ENCODE measurements at places on chromosomes 12 and 14.

DNA sequence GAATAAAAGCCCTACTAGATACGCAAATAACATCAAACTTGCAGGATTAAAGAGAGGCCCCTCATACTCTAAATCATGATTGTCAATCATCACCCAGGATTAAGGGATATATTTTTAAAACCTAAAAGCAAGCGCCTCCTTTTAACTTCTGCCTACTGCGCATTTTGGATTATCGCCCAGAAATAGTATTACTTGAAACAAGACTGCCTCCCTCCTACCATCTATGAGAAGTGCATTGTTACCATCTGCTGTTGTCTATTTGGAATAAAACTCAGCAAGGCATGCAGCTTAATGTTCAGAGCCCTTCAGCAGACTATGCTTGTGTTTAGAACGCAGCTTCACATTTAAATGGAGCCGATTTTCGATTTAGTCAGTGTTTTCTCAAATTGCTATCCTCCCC lies 79.6 kb downstream of the EXOC5 start:
- no peak for DNase-seq

- DNase-seq = no peak
Measured at GRCh38 chr12:23707270-23707669, 242.2 kb downstream of the SOX5 start.

DNA sequence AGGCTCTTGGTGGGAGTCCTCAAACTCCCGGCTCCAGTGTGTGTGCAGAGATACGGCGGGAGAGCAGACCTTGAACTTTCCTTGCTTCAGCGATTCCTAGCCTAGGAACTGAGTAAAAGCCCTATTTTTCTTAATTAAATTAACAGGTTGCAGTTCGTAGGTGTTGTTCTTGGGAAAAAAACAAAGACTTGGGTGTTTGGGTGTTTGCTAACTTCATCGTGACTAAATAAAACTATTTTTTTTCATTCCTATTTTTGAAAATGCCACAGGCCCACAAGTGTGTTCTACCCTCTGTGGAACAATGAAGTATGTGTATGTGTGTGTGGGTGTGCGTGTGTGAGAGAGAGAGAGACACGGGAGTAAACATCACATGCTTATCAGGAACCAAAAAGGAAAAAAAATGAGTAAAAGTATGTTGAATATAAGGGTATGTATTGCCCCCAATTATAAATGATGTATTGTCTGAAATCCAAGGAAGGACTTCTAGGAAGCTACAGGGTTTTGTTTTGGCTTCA lies 651 bp downstream of the TMEM117 start:
- peak; percentile 16 for DNase-seq

GRCh38 chr12:2395354-2395977 lies 342.7 kb downstream of the CACNA1C start:
- peak; percentile 68 for DNase-seq

DNA sequence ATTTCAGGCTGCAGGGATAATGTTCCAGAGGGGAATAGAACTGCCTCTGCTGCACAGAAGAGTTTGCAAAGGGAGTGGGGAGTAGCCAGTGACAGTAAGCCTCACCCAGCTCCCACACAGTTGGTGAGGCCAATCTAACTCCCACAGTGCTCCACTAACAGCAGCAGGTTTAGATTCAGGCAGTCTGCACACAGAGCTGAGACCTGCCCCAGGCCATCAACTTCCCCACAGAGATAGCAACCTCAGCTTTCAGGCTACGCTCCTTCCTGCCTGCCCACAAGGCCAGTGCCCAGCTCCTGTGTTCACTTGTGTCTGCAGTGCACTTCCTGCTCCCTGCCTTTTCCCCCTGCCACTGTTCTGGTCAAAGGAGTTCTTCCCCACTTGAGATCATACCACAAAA lies 107.5 kb downstream of the TBC1D30 start:
- DNase-seq = no peak

GRCh38 chr14:95056476-95056875 lies 100.9 kb downstream of the DICER1 start:
- DNase-seq = no peak

DNA sequence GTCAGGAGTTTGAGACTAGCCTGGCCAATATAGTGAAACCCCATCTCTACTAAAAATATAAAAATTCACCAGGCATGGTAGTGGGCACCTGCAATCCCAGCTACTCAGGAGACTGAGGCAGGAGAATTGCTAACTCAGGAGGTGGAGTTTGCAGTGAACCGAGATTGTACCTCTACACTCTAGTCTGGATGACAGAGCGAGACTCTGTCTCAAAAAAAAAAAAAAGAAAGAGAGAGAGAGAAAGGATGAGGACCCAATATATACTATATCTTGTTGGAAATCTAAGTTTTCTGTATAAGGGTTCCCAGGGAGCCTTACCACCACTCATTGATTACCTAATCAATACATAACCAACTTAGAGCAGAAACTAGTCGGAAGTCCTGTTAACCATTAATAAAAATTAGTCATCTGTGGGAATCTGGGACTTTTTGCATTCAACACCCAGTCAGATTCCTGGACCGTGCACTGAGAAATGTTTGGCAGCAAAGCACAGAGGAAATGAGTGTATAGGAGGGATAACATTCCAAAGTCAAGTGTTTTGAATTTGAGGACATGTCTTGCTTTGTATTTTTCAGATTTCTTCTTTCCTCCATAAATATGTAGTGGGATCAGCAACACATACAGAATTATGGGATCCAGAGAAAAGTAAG lies 44.8 kb upstream of the NR2C1 start:
- DNase-seq = no peak

DNA sequence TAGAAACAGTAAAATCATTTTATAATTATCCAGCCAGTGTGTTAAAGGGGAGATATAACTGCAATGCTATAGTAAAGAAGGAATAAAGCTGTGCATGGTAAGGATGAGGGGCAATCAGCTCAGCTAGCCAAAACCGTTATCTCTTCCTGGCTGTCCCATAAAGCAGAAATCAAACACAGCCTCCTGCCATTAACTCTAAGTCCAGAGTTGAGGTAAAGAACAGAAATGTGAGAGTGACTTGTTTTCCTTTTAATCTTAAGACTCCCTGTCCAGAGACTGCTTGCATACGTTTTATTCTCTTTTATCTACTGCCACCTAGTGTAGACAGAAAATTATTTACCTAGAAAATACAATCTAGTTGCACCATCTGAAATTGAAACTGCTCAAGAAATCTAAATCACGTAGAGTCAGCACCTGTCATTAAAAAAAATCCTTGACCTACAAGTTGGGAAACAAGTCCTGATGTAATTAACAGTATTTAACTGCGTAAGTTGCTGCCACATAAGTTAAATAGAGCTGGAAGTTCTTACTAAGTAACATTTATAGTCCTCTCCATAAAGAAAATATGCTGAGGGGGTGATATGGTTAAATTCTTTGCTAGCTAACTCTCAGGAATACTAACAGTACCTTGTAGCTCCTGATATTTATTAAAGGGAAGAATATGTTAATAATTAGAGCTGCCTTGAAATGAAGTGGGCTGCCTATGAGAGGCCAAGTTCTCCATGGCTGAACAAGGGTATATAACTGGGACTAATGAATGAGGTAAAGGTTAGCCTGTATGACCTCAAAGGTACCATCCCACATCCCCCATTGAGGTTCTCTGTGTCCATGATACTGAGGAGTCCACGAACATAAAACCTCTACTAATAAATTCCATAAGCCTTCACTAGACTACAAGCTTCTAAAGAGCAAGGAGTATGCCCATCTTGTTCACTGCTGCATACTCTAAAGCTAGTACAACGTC lies 62.7 kb downstream of the GALNT4 start:
- no peak for DNase-seq

GRCh38 chr12:69254046-69254445 lies 14.7 kb downstream of the CPSF6 start:
- DNase-seq = no peak

- DNase-seq = no peak
Measured at GRCh38 chr12:103011974-103012763, 54.7 kb downstream of the ASCL1 start.

DNA sequence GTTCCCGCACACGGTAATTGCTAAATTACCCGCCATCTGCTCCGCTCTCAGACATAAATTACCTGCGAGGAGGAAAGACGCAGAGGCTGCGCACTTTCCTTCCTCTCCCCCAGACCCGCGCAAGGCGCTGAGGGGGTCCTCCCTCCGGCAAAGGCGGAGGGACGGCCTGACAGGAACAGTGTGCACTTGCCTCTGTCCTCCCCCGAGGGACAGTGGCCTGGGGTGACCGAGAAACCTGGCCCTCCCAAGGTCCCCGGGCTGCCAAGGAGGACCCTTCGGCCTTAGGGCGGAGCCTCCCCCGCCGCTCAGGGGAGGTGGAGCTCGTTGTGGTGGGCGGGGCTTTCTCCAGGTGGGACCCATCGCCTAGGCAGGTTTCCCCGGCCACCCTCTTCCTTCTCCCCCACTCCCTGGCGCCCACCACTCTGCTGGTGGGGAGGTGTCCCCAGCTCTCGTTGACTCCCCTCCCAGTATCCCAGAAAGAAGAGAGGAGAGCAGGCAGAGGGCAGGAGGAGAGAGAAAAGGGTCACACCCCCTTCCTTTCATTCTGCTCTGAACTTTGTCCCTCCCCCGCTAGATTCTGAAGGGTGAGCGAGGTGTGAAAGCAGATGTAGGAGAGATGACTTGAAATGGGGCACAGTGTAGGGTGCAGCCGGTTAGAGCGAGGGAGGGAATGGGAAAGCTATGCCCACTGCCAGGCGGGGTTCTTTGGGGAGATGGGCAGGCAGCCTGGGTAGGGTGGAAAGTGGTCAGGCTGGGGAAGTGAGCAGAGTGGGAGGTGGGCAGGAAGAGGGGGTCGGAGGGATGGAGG lies 11.4 kb upstream of the CALCOCO1 start:
- DNase-seq = peak; percentile 64

GRCh38 chr14:49893309-49894213 lies 679 bp downstream of the ARF6 start:
- DNase-seq = peak; percentile 90

DNA sequence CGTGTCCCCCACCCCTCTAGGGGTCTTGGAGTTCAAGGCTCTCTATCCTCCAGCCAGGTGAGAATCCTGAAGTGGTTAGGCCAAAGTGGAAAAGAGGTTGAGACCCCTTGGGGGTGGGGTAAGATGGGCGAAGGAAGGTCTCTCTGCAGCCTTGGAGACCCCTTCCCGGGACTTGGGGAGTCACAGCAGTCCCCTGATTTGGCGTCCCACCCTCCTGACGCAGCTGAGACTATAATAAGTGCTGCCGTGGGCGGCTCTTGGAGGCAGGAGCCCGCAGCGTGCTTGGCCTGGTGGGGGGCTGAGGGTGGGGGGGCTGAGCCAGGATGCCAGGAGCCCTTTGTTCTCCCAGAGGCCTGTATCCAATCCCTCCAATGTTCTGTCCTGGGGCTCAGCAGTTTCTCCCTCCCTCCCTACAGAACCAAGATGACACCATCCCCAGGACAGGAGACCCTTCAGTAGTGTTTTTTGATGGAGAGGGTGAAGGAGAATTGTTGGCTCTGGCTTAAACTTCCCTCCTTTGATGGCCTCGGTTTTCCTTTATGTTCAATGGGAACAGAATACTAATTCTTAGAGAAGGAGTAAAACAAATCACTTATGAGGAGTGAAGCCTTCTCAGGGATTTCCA lies 1.5 kb upstream of the AGAP2 start:
- DNase-seq = no peak

- no peak for DNase-seq
Measured at GRCh38 chr12:124088217-124088907, 115.3 kb downstream of the ZNF664 start.
